ENCODE measurements at places on chromosomes 1 and 21.

DNA sequence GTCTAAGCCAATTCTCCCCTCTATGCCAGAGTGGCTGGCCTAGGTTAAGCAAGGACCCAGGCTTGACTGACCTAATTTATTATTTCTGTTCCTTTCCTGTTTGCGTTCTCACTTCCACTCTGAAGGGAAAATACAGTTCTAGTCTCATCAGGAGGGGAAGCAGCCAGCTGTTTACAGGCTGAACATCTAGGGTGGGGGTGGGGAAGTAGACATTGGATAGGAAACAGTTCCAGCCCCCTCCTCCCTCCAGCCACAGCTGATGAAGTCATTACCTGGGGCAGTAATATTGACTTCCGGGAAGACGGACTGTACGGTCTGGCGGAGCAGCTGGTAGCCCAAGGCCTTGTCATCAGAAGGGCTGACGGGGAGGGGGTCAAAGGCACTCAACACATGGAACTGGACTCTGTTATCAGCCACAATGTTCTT lies 17.6 kb downstream of the PM20D1 start:
- no peak for DNase-seq

DNA sequence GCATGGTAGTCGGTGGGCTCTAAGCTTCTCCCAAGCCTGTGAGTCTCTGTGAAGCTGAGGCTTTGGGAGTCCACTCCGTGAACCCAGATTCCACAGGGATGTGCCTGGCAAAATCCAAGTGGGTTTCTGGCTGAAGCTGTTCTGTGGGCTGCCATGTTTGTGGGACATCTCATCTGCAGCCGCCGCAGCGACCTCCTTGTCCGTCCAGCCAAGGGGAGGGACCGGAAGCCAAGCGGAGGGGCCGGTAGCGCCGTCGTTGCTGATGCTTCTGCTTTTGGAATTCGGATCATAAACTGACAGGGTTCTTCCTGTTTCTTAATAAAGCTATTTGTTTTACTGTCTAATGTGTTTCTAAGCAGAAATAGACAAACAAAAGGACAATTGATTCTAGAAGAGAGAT lies 13.3 kb downstream of the KIF26B start:
- no peak for DNase-seq

DNA sequence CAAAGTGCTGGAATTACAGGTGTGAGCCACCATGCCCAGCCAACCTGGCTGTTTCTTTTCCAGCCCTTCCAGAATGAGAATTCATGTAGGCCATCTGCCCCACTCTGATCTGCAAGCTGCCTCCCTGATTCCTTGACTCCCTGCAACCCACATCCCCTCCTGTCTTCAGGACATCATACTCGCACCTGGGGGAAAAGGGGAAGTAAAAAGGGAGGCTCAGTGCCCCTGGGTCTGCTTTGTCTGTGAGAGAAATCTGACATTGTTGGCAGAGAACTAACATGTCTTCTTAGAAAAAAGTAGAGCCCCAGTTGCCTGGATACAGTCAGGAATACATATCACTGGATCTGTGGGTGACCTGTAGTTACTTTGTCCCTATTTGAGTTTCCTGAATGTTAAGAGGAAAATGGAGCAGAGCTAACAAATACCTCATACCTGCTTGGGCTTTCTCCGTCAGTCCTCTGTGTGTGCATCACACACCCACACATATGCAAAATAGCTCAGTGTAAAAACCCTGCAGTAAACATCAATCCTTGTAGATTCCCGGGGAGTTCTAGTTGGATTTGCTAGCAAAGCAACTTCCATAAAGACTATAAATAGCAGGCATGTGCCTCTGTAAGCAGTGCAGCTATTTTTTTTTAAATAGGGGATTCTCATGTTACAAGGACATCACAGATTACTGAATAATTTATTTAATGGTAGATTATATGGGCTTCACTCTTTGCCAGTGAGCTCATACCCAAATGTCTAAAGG lies 62.9 kb downstream of the TEX35 start:
- DNase-seq, result no peak

DNA sequence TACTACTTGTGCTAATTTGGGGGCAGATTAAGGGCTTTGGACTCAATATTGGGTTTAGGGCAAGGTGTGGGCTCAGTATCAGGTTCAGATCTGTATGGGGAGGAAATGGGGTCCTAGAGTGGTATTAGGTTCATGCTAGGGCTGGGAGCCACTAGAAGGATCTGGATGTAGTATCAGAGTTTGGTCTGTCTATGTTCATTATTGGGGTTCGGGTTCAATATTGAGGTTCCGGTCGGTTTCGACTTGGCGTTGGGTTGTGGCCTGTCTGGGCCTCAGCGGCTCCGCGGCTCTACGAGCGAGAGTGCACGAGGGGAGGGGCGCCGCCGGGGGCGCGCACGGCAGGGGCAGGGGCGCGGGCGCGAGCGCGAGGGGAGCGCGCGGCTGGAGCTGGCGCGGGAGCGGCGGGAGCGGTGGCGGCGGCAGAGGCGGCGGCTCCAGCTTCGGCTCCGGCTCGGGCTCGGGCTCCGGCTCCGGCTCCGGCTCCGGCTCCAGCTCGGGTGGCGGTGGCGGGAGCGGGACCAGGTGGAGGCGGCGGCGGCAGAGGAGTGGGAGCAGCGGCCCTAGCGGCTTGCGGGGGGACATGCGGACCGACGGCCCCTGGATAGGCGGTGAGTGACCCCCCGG lies at the start of gene PTPRF:
TSS of gene PTPRF (plus strand) at position 401 of the 624 bp plus-strand sequence. CDS start 14,193 bp downstream, outside the sequence.
- DNase-seq, result no peak

DNA sequence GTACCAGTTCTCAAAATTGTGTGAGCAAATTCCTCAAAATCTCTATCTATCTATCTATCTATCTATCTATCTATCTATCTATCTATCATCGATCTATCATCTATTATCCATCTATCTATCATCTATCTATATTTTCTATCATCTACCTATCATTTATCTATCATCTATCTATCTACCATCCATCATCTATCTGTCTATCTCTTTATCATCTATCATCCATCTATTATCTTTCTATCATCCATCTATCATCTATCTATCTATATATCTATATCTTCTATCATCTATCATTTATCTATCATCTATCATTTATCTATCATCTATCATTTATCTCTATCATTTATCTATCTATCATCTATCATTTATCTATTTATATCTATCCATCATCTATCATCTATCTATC lies 364.7 kb upstream of the GREM2 start:
- DNase-seq, result no peak

- no peak for DNase-seq
Measured at GRCh38 chr21:29419422-29419821, 120.7 kb downstream of the BACH1 start.

GRCh38 chr1:234315091-234315541 lies 58.1 kb upstream of the COA6 start:
- DNase-seq, result no peak

DNA sequence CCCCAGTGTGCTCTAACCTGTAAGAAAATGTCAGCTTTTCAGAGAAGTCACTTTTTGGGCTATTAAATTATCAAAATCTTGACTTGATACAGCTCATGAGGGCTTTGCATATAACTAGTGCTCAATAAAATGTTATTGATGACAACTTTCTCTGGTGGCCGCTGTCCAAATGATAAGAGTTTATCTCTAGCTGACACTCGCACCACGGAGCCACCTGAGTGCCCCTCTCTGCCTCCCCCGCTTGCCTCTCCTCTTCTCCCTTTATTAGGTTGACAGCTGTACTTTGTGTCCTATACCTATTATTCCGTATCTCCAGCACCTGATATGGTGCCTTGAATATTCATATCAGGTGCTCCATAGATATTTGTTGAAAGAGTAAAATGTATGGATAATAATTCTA lies 82.8 kb downstream of the PHTF1 start:
- DNase-seq, result no peak

DNA sequence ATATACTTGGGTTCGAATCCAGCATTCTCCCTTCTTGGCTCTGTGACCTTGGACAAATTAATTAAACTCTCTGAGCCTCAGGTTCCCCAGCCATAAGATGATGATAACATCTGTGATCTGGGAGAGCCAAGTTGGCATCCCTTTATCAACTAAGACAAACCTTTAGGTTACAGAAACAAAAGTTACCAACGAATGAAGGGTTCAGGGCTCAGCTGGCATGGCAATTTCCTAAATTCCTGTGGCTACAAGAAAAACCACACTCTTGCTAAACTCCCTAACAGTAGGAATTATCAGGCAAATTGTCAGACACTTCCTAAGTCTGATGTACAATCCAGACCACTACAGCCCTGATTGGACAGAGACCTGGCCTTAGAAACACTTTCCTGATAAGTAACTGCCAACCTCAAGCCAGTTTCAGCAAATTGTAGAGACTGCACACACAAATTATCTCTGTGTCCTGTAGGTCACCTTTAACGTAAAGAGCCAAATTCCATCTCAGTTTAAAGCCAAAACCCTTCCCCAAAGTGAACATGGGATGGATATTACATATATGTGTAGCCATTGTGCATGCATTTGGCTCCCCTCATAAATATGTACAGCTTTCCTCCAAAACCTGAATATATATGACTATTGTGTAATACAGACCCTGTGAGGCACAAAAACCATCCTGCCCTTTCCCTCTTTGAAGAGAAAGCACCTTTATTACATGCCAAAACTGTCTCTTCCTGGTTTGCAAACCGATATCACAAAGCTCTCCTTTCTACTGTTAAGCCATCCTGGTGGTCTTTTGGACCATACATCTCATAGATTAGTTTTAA lies 39.5 kb upstream of the EDARADD start:
- DNase-seq, result no peak

DNA sequence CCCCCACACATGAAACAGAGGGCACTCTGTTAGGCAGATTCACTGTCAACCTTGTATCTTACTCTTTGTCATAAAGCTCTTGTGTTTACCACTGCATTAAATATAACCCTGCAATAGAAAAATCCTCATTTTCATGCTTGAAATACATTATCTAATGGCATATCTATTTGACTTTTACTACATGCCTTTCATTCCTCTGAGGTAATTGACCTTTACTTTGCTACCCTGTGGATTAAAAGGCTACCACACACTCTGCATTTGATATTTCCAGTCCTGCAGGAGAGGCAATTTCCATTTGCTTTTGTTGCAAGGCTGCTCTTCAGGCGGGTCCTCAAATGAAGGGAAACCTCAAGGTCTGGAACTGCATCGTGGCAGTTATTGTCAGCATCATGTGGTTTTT lies 238.0 kb downstream of the NTNG1 start:
- DNase-seq, result no peak

GRCh38 chr1:188027613-188028012 lies 1198.9 kb downstream of the PLA2G4A start:
- DNase-seq, result no peak

GRCh38 chr1:199510314-199510713 lies 517.2 kb upstream of the NR5A2 start:
- DNase-seq, result no peak

GRCh38 chr1:232924874-232925273 lies 25.5 kb upstream of the NTPCR start:
- DNase-seq, result no peak

- no peak for DNase-seq
Measured at GRCh38 chr1:3471356-3472087, 17.1 kb downstream of the ARHGEF16 start.

GRCh38 chr1:150309758-150310508 lies 11.4 kb upstream of the PRPF3 start:
- DNase-seq, result no peak

- DNase-seq, result no peak
Measured at GRCh38 chr21:30033441-30033840, 93.6 kb upstream of the GRIK1 start.

DNA sequence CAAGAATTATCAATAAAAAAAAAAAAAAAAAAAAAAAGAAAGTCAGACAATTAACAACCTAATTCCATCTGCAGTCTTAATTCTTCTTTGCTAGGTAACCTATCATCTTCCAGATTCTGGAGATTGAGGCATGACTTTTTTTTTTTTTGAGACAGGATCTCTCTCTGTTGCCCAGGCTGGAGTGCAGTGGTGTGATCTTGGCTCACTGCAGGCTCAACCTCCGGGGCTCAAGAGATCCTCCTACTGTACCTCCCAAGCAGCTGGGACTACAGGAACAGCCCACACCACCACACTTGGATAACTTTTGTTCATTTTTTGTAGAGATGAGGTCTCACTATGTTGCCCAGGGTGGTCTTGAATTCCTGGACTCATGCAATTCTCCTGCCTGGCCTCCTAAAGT lies 4.6 kb upstream of the RAD54L start:
- no peak for DNase-seq

DNA sequence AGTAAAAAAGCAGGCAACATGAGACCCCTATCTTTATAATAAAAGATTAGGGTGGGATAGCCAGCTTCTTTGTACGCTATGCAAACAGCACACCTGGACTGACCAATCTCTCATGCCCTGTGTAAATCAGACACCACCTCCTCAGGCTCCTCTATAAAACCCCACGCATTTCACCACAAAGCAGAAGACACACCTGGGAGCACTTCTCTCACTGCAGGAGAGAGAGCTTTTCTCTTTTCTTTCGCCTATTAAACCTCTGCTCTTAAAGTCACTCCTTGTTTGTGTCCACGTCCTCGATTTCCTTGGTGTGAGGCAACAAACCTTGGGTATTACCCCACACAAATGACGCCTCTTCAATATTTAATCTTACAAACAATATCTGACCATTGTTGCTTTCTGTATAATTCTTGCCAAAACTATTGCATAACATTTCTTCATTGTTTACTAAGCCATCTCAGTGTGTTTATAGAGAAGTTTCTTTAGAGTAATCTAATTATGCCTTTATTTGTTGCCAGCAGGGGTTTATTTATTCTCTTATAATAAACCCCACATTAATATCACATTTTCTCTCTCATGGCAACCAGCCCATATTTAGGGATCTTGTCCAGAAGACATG lies 31.6 kb upstream of the NUF2 start:
- DNase-seq, result no peak

- no peak for DNase-seq
Measured at GRCh38 chr1:40362699-40363098, 10.8 kb upstream of the SMAP2 start.

DNA sequence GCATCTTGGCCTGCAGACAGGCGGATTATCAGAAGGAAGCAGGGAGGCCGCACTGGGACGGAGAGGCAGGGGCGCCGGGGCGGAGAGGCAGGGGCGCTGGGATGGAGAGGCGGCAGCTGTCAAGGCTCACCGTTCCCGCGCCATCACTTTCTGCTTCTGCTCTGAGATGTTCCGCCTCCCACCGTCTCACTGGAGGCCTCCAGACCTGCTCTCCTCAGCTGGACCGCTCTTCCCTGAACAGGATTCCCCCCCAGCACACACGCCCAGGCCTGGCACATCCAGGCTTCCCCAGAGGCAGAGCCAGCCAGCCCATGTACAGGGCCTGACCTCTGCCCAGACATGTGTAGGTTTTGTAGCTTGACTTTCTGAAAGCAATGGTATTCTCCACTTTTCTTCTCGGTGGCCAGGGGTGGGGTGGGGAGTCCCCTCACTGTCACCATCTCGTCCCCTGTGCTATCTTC lies 84.1 kb downstream of the RIPK4 start:
- no peak for DNase-seq

DNA sequence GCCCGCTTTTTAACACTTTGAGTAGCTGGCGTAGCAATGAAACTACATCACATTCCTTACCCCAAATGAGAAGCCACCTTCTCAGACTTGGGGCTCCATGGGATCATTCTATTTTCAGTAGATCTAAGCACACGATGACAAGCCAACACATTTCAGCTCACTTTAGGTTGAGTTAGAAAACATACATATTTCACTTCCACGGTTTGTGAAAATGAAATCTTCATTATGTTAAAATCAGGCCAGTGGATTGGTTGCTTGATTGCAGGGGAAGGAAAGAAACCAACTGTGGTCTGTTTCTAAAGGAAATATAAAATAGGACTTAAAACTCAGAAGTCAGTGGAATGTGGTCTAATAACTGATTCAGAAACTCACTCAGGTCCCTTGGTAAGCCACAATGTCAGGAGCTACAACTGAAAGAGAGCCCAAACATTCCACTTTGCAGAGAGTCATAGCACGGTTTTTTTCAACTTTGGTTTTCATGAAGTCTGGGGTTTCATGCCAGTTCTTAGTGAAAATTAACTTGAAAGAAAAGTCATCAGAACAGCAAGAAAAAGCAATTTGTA lies 82.3 kb upstream of the TIAM1 start:
- no peak for DNase-seq

All from activated T-helper 1 cell treated with anti-CD3 and anti-CD28 coated beads, Interleukin-2, amount 50 U/mL, for 16 hours (primary cell).